CD8-positive, alpha-beta memory T cell (primary cell): ENCODE measurements at places on chromosomes 1 and 21. TPM values are rescaled to one million over a fixed set of nuclear protein-coding genes. Genes with fewer than 3 reads are reported as not detected.

ELF3 gene
- 0.11 TPM for total RNA-seq

TAS1R3 gene
- 0.62 TPM for total RNA-seq

FAM43B gene
- total RNA-seq: not detected

PRR9 gene
- total RNA-seq: not detected

HENMT1 gene
- 31.3 TPM for total RNA-seq

GRCh38 chr1:221310180-221310579 lies 430.9 kb downstream of the HLX start:
- no peak for DNase-seq
- H3K27me3 ChIP-seq: no peaks in the 10 kb centered on the region
- no peak overlapping the region for H3K4me3 ChIP-seq
- no peaks in the 10 kb centered on the region for H3K36me3 ChIP-seq
- H3K4me1 ChIP-seq: no peaks in the 10 kb centered on the region

DNA sequence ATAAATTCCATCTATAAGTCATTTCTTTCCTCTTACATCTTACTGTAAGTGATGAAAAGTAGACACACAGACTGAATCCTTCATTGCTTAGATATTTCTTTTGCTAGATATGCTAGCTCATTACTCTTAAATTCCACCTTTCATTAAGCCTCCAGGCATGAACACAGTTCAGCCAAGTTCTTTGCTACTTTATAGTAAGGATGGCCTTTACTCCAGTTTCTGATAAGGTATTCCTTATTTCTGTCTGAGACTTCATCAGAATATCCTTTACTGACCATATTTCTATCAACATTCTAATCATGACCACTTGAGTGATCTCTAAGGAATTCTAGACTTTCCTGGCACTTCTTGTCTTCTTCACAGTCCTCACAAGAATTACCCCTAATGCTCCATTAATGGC lies 191.7 kb upstream of the KCTD3 start:
- no peaks in the 10 kb centered on the region for H3K27me3 ChIP-seq
- H3K4me3 ChIP-seq: no peak overlapping the region
- H3K4me1 ChIP-seq: no peaks in the 10 kb centered on the region
- no peaks in the 10 kb centered on the region for H3K36me3 ChIP-seq
- DNase-seq: no peak
- no peak overlapping the region for H3K27ac ChIP-seq

DNA sequence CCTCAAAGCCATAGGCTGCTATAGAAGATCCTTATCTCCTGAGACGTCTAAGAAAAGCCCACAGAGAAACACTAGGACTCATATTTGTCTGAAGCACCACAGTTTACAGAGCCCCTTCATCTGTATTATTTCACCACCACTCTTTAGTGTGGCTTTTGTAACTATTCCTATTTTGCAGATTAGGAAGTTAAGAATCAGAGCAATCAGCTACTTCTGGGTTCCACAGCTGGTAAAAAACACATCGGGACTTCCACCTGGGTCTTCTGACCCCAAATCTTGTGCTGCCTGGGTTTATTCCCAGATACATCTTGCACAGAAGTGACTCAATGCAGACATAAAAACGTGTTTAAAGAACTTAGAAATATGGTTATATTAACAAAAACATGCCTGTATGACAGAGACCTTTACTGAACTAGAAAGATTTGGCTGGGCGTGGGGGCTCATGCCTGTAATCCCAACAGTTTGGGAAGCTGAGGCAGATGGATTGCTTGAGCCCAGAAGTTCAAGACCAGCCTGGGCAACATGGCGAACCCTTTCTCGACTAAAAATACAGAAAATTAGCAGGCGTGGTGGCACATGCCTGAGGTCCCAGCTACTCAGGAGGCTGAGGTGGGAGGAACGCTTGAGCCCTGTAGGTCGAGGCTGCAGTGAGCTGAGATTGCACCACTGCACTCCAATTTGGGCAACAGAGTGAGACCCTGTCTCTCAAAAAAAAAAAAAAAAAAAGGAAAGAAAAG lies 40.9 kb downstream of the ELK4 start:
- no peak for DNase-seq
- H3K27ac ChIP-seq: no peak overlapping the region
- H3K36me3 ChIP-seq: no peaks in the 10 kb centered on the region
- H3K27me3 ChIP-seq: no peaks in the 10 kb centered on the region
- H3K4me1 ChIP-seq: peaks cover 37% of the 10 kb centered on the region
- no peak overlapping the region for H3K4me3 ChIP-seq

DNA sequence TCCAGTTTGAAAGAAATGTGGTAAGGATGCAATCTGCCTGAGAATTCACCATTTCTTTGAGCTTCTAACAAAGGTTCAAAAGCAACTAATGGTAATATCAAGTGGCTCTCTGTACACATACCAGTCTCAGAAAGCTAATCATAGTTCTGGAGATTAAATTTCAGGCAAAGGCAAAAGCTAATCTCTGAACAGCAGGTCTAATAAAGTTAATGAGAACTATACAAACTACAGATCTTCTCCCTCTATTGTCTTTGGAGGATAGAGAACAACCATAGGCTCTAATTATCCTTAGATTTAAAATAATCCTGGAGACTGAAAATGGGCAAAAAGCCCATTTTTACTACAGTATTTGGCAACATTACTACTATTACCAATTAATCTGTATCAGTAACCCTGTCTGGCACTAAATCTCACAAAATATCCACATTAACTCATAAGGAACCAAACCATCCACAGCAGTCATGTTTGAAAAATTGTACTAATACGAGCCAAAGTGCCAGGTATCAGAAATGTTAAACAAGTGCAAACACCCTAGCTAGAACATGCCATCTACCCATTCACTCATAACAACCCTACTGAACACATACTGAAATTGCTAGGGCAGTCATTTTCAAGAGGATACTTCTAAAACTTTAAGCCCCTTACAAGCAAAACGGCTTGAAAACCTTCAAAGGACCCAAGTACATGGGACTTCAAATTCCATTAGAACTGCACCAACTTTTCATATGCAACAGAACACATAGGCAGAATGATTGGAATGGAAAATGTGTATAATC lies 4.8 kb downstream of the DIPK1A start:
- H3K27me3 ChIP-seq: no peaks in the 10 kb centered on the region
- H3K36me3 ChIP-seq: no peaks in the 10 kb centered on the region
- no peak overlapping the region for H3K27ac ChIP-seq
- DNase-seq: no peak
- H3K4me1 ChIP-seq: peaks cover 60% of the 10 kb centered on the region

DNA sequence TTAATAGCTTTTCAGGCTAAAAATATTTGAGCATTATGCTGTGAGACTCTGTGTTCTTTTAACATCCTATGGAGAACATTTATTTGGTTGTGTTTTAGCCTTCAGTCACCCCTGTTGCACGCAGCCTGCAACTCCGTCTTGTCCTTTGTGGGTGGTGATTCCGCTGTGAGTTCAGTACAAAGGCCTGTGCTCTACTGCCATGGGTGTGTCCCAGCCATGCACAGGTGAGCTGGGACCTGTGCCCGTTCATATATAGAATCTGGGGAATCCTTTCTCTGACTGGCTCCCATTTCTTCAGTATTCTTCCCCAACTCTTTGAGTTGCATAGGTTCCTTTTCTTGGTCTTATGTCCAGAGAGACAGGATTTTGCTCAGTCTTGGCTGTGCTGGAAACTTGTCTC lies 61.4 kb downstream of the ACTL8 start:
- no peak overlapping the region for H3K4me3 ChIP-seq
- no peaks in the 10 kb centered on the region for H3K27me3 ChIP-seq
- H3K4me1 ChIP-seq: no peaks in the 10 kb centered on the region
- no peak overlapping the region for H3K27ac ChIP-seq
- no peaks in the 10 kb centered on the region for H3K36me3 ChIP-seq

DNA sequence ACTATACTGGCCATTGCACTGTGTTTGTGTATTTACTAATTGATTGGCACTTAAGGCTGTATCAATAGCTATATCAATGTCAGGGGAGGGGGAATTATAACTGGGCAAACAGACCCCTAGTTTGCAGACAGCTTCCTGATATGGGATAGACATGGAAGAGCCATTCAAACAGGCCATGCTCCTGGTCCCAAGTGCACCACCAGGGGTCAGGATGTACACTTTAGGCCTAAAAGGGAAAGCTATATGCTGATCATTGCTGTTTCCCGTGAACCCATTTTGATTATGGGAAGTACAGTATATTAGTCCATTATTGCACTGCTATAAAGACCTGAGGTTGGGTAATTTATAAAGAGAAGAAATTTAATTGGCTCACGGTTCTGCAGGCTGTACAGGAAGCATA lies 124.9 kb upstream of the BACE2 start:
- H3K27me3 ChIP-seq: no peaks in the 10 kb centered on the region
- DNase-seq: no peak
- no peaks in the 10 kb centered on the region for H3K4me1 ChIP-seq
- H3K36me3 ChIP-seq: no peaks in the 10 kb centered on the region
- no peak overlapping the region for H3K27ac ChIP-seq
- H3K4me3 ChIP-seq: no peak overlapping the region

DNA sequence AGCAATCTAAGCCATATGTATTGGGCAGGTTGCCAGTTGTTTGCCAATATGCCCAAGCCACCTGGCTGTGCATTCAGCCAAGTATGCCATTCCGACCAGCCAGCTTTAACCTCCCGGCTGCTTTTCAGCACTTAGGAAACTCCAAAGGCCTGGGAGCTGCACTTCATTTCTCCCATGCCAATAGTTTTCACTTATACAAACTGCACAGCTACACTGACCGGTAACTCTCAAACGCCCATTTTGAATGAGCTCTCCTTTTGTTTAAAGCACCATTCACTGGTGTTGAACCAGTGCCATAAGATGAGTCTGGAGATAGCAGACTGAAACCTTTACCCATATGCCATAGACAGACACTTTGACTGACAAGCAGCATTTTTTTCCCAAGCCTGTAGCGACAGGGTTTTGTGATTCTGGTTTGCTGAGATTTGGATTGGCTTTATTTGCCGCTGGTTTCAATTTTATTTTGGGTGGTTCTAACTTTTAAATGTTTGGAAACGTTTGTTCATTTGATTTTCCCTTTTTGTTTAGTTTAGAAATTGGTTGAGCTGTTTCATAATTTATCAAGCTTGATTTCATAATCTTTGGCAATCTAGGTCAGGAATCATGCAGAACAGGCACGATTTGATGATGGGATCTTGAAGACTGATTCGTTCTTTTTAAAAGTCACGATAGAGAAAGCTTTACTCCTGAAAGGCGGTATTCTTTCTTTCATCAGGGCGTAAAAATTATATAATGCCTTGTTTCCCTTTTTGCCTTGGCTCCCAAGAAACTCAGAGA lies 144.6 kb downstream of the NFIA start:
- no peaks in the 10 kb centered on the region for H3K27me3 ChIP-seq
- H3K27ac ChIP-seq: no peak overlapping the region
- no peaks in the 10 kb centered on the region for H3K36me3 ChIP-seq
- no peak for DNase-seq
- H3K4me3 ChIP-seq: no peak overlapping the region
